ENCODE measurements at places on chromosomes 16 and 17.

- peaks cover 14% of the 10 kb centered on the region for H3K4me1 ChIP-seq
- H3K4me3 ChIP-seq, result no peak overlapping the region
- H3K36me3 ChIP-seq, result no peaks in the 10 kb centered on the region
- DNase-seq, result peak; percentile 50
Measured at GRCh38 chr16:87541872-87542234, 49.0 kb upstream of the ZCCHC14 start.

DNA sequence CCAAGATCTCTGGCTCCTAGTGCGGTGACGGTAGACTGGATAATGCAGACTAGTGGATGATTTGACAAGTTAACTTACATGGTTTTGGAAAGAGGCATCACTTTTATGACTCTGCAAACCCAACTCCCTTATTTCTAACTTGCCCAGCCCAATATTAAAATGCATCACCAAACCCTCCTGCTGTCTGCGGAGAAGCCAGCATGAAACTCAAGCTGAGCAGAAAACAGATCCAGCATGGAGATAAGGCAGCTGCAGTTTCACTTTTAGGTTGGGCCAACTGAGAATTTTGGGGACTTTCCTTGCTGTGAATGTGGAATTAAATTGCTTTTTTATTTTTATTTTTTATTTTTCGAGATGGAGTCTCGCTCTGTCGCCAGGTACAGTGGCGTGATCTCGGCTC is 27.8 kb downstream of the CDH1 start:
- no peaks in the 10 kb centered on the region for H3K27me3 ChIP-seq
- DNase-seq, result no peak
- H3K36me3 ChIP-seq, result no peaks in the 10 kb centered on the region
- no peaks in the 10 kb centered on the region for H3K4me1 ChIP-seq
- no peak overlapping the region for H3K4me3 ChIP-seq

DNA sequence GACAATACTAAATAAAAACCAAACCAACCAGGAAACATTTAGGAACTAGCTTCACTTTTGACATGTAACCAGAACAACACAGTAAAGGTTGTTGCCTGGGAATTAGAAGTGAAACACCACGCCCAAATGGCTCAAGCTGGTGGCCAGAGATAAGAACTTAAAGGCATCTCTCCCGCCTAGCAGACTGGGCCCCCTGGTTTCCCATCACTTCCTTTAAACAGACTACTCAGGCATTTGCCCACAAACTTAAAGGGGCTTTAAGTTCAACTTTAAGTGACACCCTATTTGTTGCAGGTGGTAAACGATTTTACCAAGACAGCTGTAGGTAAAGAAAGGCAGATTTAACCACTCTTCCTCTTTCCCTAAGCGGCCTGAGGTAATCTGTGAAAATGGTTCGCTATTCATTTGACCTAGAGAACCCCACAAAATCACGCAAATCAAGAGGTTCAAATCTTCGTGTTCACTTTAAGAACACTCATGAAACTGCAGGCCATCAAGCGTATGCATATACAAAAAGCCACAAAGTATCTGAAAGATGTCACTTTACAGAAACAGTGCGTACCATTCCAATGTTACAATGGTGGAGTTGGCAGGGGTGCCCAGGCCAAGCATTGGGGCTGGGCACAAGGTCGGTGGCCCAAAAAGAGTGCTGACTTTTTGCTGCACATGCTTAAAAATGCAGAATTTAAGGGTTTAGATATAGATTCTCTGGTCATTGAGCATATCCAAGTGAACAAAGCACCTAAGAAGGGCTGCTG is 40.8 kb upstream of the BPTF start:
- no peaks in the 10 kb centered on the region for H3K36me3 ChIP-seq
- no peak overlapping the region for H3K27ac ChIP-seq
- no peak overlapping the region for H3K4me3 ChIP-seq
- H3K27me3 ChIP-seq, result no peaks in the 10 kb centered on the region

- no peak overlapping the region for H3K27ac ChIP-seq
- H3K4me1 ChIP-seq, result no peaks in the 10 kb centered on the region
- H3K27me3 ChIP-seq, result no peaks in the 10 kb centered on the region
- no peaks in the 10 kb centered on the region for H3K36me3 ChIP-seq
- no peak overlapping the region for H3K4me3 ChIP-seq
Measured at GRCh38 chr17:76153640-76154039, 12.6 kb upstream of the FOXJ1 start.

Measured in cardiac muscle cell (in vitro differentiated cells and primary cell).